ENCODE measurements at places on chromosomes 4 and X.

DNA sequence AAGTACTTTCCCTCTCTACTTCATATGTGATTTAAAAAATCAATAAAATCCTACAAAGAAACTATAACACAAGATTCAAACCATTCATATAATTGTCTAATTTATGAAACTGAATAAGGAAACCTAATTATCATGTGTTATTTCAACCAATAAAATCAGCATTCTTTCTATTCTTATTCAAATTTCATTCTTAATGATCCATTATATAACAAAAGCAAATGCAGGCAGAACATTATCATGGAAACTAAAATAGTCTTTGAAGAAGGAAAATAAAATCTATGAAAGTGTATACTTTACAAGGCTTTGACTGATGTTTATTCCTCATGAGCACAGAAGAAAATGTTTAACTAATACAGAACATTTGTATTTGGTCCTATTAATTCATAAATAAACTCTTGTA, 47.6 kb downstream of the CNOT6L start:
- no peak for DNase-seq

DNA sequence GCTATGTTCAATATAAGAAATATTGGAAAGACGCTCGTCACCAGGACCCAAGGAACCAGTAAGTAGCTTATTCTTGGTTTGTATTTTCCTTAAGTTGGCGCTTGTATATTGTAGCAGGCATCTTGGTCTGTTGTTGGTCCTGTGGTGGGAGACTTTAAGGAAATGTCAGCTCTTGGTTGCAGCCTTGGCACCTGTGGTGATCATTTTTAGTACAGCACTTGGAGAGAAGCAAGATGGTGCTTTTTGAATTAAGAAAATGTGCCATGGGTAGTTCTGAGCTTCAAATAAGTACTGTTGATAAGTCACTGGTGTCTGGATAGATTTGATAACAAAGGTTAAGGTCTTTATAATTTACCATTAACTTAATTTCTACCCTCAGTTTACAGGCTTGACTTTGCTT, 1.1 kb downstream of the RPS3A start:
- DNase-seq = no peak

DNA sequence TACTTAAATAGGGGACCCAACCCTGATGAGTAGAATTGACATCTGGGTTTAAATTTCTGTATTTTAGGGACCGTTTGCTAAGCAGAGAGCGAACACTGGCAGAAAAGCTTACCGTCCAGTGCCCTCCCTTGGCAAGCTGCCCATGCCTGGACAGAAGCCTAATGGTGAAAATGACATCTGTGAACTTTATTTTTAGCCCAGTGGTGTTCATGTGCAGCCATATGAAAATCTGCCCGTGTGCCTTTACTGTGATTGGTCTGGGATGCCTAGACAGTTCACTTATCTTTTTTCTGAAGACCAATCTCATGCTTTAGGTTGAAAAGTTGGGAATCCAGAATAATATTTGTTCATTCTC, 1.1 kb downstream of the STBD1 start:
- DNase-seq = no peak

- no peak for DNase-seq
Observed at GRCh38 chr4:124097447-124097846, 615.1 kb downstream of the ANKRD50 start.

All from stimulated activated CD8-positive, alpha-beta memory T cell treated with anti-CD3 and anti-CD28 coated beads, Interleukin-4, amount 100 ng/mL, for 1 hour (primary cell).